ENCODE measurements at places on chromosomes 5 and 9. TPM values are rescaled to one million over a fixed set of nuclear protein-coding genes. Genes with fewer than 3 reads are reported as not detected.

Gene TRIM7
- total RNA-seq, result 8.9 TPM

GRCh38 chr9:20016611-20017010 lies 227.8 kb upstream of the SLC24A2 start:
- no peak for DNase-seq

DNA sequence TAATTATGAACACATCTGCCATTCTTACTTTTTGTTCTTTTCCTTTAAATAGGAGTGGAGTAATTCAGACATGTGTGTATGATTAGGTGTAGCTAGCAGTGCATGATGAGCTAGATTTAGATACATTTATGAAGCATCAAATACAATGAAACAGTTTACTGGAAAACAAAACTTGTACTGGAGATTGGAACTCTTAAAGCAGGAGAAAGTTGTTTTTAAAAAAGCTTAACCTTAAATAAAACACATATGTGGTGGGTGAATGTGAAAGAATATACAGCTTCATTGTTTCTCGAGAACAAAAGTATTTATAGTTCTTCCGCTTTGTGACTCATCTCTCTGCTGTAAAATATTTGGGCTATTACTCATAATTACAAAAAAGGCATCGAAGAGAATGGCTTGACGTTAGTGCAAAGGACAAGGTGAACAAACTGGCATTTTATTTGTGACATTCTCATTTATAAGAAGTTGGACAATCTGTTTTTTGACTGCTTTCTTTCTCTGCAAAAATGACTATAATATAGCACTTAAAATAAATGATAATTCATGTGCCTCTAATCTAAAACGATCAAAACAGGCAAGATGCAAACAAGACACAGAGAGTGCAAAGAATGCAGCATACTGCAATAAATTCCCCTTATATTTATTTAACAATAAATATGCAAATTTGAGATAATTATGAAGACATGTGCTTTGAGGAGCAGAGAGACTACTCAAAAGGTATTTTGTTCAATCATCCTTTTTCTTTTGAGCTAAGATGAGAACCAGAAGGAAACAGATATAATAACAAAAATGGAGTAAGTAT lies 478.8 kb downstream of the CETN3 start:
- peak; percentile 68 for DNase-seq

DNA sequence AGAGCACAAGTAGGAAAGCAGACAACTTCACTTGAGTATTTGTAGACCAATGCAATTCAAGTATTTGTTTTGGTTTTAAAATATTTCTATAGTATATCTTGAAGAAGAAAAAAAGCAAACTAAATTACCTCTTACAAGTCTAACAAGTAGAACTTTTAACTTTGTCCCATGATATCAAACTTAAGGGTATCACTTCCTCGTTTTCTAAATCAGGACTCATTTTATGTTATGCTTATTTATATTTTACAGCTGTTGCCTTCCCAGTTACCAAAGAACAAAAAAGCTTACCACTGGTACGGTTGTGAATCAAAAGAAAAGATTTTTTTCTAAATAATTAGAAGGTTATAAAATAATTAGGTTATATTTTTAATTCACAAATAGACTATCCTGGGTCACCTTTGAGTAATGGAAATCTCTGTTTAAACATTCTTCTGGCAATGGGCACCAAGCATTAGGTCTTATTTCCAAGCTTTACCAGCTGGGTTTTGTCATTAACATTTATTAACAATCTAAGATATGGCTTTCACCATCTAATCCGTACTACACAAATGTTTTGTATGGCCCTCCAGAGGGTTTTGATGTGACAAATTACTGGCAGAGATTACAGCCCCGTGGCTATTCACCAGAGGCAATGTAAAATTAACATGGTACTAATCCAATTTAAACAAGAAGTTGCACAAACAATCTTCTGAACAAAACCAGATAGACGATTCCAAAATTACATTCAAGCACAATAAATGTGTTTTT lies 63.6 kb downstream of the CEP120 start:
- DNase-seq, result no peak

Gene PCDH1
- 0.42 TPM for total RNA-seq

Gene TRPM6
- not detected for total RNA-seq

Gene LCN1
- total RNA-seq, result not detected

DNA sequence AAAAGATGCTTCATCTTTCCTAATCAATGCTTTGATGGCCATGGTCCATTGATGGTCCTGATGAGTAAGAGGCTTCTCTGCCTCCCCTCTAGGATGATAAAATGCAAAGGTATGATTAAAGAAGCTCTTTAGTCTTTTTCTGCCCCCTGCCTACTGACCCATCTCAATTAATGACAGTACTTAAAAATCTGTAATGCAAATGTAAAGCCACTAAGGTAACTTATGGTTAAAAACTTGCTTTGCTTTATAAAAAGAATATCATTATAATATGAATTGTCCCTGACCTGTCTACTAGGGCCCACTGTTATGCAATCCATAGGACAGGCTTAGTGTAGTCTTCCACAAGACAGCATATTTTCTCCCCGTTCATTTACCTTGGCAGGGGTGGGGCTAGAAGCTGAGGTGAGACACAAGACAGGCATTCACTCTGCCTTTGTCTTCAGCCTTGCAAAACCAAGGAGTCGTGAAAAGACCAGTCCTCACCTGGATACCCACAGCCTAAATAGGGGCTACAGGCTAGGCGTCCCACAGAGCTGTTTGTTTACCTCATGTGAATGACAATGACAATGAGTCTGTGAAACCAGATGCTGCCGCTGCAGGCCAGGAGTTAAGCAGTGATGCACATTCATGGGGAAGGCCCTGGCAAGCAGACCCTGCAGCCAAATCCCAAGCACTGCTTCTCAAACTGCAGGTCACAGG lies 60.4 kb downstream of the BNC2 start:
- no peak for DNase-seq

- no peak for DNase-seq
These were observed 171.4 kb upstream of the DAP start for GRCh38 chr5:10932426-10932825.

DNA sequence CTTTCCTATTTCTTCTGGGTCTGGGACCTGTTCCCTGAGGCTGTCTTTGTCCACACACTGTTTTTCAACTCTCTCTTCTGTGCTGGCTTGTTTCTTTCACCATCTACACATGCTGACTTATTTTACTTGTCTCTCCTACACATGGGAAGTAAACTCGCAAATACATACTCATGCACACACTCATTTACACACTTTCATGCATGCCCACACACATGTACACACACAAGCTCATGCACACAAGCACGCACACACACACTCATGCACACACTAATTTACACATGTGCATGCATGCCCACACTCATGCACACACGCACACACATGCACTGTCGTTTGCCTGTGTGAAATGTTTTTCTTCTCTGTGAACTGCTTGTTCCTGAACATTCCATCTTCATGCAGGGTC lies 169.0 kb downstream of the IRX2 start:
- DNase-seq, result no peak

- DNase-seq, result no peak
These were observed 81.2 kb downstream of the GLDC start for GRCh38 chr9:6564360-6564759.

DNA sequence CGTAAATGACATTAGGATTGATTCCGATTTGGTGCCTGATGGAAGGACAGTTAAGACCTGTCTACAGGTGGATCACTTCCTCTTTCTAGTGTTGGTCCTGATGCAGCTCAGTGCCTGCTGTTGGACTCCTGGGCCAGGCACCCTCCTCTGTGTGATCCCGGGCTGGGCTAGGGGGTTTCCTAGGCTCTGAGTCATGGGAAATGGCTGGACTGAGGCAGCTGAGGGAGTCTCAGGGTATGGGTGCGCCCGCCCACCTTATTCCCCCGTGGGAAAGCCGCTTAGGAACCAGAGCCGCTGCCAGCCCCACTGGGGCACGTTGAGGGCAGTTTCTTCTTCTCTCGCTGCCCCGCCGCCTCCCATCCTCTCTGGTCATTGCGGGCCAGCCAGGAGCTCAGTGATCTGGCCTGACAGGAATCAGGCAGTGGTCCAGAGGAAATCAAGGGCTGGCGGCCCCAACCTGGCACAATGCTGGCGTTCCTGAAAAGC lies 12.9 kb downstream of the TCF7 start:
- no peak for DNase-seq

DNA sequence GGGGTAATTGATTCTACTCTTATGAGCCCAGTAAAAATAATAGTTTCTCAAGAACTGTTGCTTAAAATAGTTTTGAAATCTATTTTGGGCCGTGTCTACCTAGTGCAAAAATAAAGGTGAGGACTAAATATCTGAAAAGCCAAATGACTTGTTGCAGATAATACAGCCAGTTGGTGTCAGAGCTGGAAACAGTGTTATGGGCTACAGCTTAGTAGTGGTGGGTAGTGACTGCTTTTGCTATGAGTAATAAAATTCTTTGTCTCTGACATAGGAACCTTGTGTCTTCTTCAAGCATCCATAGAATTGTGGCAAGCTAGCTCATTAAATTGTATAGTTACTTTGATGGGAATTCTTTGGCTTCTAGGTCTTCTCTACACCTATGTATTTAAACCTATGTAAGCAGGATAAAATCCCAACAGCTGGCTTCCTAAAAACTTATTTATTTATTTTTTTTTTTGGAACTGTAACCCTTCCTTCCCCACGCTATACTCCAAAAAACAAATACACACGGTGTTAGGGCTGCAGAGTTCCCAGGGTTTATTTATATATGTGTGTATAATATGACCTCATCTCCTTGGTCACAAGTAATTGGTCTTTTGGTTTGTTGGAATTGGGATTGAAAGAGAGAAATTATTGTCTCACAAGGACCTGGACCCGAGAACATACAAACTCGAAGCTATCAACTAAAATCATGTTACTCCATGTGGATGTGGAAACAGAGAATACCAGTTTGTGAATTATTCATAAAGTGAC lies 138.0 kb downstream of the NUDT12 start:
- peak; percentile 61 for DNase-seq

DNA sequence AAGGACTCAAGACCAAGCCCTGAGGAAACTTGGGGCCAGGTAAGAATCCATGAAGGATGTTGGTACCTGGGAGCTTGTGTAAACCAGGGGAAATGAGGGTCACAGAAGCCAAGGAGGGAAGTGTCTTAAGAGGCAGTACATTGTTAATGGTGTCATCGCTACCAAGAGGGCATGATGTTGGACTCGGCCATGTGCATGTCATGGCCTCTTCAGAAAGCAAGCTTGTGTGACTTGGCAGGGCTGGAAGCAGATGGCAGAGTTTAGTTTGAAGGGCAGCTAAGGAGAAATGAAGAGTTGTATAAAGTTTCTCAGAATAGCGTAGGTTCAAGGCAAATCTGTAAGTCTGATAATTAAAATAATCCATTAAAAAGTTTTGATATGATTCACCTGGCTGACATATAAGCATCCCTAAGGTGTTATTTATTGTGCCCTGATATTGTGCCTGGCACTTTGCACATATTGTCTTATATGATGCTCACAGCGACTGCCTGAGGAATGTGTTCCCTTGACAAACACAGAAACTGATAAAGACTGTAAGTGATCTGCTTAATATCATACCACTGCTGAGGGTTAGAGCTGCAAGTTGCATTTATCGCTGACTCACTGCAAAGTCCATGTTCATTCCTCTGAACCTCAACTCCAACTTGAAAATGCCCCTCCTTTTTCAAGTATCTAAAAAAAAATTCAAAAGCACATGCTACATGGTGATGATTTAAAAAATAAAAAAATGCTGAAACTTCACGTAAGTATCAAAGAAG lies 81.3 kb upstream of the PTPN3 start:
- no peak for DNase-seq

GRCh38 chr9:97740848-97741821 lies 44.0 kb upstream of the XPA start:
- peak; percentile 29 for DNase-seq

Gene SLC35A4
- total RNA-seq, result 40.0 TPM

GRCh38 chr5:134101686-134102439 lies 12.6 kb upstream of the TCF7 start:
- DNase-seq, result peak; percentile 51

DNA sequence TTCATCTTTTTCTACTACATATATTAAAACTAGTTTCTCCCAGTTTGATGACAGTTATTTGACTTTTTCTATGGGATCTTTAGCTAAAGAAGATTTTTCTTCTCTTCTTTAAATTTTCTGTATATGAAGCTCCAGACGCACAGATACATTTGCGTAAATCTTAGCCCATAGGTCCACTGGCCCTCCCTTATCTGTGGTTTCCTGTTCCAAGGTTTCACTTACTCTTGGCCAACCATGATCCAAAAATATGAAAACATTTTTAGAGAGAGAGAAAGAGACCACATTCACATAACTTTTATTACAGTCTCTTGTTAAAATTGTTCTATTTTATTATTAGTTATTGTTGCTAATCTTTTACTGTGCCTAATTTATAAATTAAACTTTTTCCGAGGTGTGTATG lies 270.2 kb upstream of the DAPK1 start:
- DNase-seq, result no peak

DNA sequence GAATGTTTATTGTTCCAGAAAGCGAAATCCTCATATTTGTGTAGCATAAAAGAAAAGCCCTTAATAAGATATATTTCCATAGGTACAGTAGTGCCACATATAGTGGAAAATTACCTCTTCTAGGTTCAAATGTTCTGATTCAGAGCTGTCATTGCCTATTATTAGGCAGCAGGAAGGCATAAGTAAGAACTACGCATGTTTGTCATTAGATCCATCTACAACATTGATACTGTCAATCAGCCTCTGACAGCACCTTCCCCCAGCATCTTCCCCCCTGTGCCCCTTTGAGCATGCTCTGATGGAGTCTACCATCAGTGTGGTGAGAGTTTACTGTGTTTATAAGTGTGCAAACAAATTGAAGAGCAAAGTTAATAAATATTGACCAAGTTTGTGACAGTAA lies 816.1 kb downstream of the TLE4 start:
- DNase-seq, result no peak

DNA sequence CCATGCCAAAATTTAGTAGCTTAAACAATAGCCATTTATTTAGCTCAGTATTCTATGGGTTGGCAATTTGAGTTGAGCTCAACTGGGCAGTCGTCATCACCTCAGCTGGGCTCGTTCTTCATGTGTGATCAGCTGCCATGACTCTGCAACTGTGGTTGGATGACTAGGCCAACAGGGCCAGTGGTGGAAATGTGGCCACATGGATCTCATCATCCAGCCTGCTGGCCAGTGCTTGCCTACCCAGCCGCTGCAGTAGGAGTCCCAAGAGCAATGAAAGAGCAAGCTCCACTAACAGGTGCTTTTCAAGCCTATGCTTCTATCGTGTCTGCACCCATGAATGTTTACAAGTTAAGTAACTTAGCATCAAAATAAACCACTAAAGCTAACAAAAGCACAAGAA lies 158.0 kb downstream of the ATPSCKMT start:
- DNase-seq, result peak; percentile 85

GRCh38 chr9:126704892-126705766 lies 91.4 kb downstream of the LMX1B start:
- peak; percentile 66 for DNase-seq

DNA sequence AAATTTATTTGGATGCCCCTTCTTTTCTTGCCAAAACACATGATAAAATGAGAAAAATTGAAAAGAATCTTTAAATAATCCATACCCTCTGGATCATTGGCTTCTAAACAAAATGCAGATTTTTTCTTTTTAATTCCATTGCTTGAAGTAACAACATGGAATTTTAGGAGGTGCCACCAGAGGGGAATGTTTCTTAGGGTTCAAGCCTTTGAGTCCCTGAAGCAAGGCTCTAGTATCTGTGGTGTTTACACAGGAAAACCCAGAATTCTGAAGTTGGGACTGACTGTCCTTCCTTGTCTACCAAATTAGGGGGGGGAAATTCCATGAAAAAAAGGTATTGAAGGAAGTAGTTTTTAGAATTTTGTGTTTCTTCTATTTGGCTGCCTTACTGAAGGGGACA lies 69.4 kb downstream of the LMNB1 start:
- peak; percentile 40 for DNase-seq
